ENCODE measurements at places on chromosomes 16 and 17.

GRCh38 chr17:28467456-28468025, 5.9 kb upstream of the SLC13A2 start:
- DNase-seq, result no peak

DNA sequence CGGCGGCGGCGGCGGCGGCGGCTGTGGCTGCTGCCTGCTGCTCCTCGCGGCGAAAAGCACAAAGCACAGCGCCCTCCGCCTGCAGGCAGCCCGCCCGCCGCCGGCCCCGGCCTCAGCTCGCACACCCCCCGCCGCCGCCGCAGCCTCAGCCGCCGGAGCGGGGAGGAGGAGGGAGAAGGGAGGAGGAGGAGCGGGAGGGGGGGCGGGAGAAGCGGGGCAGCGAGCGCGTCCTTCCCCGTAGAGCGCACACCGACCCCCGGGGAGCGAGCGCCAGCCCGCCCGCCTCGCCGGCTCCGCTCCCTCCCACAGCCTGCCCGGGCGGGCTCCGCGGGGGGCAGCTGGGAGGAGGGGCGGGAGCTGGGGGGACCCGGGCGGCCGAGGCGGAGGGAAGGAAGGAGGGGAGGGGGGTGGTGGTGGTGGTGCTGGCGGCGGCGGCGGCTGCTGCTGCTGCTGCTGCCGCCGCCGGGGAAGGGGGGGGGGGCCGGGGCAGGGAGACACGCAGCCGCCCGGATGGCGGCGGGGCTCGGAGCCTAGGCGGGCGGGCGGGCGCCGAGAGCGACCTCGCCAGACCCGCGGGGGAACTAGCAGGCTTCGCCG, at the start of gene UBTF:
Gene UBTF, minus strand, starts transcription at position 60 of the 597 bp plus-strand sequence. CDS start 1,446 bp downstream, outside the sequence.
- no peak for DNase-seq

DNA sequence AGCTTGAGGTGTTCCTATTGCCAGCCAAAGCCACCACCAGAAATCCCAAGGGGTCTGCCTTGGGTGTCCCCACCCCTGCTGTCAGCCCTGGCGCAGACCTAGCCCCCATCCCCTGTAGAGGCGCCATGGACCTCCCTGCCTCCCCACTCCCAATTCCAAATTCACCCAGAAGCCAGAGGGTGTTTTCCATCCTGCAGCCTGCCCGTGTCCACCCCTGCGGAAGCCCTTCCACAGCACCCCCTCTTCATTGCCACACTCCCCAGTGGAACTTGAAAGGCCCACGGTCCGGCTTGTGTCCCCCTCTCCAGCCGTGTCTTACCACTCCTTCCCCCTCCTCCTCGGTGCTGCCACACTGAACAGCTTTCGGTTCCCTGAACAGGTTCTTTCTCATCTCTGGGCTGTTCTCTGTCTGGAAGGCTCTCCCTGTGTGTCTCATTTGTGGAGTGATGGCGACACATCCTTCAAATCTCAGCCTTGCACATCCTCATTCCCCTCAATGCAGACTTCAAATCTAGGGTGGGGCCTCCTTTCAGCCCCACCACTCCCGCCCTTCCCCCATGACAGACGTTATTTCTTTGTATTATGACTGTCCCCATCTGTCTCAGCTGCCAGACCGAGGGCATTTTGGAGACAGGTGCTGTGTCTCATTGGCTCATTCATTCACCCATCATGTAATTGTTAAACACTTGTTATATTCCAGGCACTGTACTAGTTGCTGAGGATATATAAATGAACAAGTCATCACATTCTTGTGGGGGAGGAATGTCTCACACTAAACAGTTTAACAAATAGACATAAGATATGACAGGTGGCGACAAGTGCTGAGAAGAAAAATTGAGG, 36.3 kb downstream of the ADGRG5 start:
- no peak for DNase-seq

DNA sequence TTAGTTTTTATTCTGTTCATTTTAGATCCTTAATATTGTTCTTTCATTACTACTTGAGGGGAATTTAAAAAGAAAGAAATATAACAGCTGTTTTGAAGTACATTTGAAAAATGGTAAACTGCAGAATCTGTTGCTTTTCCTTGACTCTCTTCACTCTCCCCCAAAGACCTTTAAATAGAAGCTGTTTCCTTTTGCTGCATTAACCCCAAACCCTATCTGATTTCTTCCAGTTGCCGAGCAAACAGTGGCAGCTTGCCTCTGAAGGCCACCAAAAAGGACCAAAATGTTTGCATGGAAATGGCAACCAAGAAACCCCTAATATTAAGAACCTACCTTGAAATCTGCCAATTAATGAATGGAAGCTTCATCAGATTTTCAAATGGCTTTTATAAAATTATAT, 37.1 kb downstream of the PRKCA start:
- no peak for DNase-seq

DNA sequence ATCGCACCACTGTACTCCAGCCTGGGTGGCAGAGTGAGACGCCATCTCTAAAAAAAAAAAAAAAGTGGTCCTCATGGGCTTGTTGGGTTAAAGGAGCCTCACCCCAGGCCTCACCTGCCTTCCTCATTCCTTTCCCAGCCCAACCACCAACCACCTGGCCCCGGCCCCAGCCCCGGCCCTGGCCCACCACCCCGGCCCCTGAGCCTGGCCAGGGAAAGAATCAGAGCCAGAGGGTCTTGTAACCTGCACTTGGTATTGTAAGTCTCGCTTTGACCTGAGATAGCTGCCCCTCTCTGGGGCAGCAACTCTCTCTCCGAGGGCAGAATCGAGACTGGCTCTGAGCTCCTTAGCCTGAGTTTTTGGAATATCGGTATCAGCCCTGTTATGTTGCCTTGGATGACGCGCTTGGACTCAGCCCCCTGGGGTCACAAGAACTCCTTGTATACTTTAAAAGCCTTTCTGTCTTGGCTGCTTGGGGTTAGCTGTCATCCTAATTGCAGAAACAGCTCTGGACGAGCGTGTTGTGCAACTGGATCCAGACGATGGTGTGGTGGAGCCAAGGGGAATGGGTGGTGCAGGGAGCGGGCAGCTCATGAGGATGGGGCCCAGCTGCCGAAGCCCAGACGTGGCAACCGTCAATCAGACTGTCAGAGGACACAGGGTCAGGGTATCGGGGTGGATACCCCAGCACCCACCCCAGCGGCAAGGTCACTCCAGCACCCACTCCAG, 14.6 kb downstream of the SMTNL2 start:
- DNase-seq, result no peak

GRCh38 chr16:30658731-30659506, 688 bp downstream of the FBRS start:
- no peak for DNase-seq

DNA sequence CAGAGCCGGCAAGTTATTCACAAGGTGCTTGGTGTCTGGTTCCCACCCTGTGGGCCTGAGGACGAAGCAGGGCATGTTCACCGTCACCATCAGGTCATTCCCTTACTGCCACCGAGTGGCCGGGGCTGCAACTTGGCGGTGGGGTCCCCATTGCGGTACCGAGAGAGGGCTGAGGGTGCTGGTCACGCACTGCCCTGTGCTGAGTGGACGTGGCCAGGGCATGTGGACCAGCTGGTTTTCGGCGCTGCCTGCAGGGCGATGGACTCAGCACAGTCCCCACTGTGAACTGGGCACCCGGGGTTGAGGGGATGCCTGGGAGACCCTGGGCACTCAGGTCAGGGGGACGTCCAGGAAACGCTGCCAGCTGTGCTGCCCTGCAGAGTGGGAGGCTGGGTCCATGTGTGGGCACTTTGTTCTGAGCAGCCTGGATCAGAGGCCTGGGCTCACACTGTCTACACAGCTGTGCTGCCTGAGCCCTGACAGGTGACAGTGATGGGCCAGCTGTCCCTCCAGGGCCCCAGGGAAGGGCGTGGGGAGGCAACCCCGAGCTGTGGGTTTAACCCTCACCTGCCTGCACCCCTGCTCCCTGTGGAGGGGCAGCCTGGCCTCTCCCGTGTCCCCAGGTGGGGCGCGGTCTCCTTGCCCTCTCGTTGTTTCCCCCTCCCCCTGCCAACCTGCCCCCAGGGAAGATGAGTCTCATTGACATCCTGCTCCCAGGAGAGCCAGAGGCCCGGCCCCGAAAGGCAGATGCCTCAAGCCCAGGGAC, 39.3 kb upstream of the GNG13 start:
- no peak for DNase-seq

DNA sequence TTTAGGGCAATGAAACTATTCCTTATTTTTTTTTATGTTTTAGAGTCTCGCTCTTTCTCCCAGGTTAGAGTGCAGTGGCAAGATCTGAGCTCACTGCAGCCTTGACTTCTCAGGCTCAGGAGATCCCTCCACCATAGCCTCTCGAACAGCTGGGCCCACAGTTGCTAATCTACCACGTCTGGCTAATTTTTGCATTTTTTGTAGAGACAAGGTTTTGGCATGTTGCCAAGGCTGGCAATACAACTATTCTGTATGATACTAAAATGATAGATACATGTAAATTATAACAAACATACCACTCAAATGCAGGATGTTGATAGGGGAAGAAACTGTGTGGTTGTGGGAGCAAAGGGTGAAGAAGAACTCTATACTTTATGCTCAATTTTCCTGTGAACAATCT, 401.3 kb downstream of the ZFHX3 start:
- DNase-seq, result no peak

- no peak for DNase-seq
Observed at GRCh38 chr16:87363771-87364455, 19.7 kb downstream of the FBXO31 start.

DNA sequence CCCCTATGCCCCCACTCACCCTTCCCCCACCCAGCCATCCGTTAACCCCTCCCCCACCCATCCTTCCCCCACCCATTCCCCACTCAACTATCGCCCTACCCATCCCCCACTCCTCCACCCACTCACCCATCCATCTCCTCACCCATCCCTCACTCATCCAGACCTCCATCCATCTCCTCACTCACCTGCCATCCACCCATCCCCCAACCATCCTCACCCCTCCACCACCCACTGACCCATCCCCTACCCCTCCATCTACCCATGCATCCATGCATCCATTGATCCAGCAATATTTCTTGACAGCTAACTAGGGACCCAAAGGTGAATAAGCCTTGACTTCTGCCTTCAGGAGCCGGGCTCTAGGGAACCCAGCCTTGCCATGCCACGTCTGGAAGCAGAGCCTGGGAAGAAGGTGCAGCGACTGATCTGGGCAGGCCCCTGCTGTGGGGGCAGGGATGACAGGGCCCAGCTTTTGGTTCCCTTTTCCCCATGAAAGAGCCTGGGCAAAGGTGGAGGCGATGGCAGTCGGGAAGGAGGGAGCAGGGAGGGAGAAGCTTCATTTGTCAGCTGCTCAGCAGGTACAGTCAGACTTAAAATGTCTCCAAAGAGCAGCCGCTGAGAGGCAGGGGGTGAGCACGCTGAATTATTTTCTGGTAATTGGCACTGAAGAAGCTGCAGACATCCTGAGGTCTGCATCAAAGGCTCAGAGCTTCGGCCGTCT, 23.1 kb upstream of the DOC2B start:
- DNase-seq, result no peak

GRCh38 chr17:74971842-74972106, 785 bp downstream of the HID1 start:
- no peak for DNase-seq

DNA sequence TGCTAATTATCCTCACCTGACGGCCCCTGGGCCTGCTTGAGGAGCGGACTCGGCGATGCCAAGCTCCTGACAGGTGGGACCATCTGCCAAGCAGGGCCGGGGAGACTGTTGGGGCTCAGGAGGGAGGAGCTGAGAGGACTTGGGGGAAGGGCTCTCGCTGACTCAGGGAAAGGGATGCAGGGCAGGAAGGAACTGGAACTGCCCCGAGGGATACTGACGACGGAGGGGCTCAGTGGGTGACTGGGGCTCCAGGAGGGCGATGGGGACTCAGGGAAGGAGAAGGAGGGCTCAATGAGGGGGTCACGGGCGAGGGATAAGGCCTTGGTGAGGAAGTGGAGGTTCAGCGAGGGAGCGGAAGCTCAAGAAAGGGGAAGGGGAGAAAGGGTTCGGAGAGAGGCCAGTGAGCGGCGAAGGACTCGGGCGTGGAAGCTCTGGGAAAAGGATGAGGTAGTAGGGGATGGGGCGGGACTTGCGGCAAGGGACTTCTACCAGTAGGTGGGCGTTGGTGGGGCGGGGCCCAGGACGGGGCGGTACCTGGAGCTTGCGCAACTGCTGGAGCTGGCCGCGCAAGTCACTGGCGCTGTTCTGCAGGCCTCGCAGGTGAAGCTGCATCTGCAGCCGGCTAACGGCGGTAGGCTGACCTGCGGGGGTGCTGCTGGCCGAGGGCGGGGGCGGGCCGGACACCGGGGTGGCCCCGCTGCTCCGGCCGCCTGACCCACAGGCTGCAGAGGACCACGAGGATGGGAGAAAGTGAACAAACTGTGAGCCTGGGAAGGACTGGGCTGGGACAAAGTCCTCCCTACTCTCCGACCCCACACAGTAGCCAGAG, 46.5 kb downstream of the SRCIN1 start:
- peak; percentile 90 for DNase-seq

DNA sequence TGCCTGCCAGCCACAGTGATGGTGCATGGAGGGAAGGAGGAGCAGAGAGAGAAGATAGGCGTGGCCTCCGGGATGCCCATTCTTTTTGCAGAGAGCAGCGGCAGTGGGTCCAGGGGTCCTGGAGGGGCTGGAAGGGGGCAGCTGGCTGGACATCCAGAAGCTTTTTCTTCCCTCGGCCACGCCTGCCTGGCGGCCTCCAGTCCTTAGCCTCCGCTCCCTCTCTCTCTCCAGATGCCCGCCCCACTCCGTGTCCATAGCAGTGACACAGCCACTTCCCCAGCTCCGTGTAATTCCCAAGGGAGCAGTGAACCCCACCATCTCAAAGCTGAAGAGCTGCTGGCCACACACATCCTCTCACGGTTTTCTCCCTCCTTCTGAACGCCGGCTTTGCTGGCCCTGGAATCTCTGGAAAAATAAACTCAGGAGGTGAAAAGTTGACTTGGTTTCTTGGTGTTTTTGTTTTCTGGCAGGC, 26.3 kb upstream of the CDC42EP4 start:
- DNase-seq, result no peak

- no peak for DNase-seq
Observed at GRCh38 chr16:28538733-28539596, at the start of gene NUPR1. TSS of gene NUPR1 (minus strand) at chr16:28538974. CDS start at chr16:28538907, 67 bp downstream.

GRCh38 chr17:32586666-32587065, 99.9 kb downstream of the CDK5R1 start:
- no peak for DNase-seq

DNA sequence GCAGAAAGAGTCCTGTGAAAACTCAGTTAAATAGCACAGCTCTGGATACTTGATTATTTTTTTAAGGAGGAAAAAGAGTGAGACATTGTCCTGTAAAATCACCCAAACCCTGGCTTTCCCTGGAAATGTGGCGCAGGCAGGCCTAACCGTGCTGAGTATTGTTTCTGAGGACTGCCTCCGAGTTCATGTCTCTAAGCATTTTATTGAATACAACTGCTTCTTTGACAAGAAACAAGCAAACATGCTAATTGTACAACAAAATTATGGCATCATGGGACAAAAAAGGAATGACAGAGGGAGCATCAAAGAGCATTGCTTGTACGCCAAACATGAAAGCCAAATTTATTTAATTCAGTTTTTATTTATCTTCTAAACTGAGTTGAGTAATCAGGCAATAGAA, 64.5 kb upstream of the HSBP1 start:
- DNase-seq, result no peak

- DNase-seq, result no peak
Observed at GRCh38 chr17:57553526-57553925, 191.6 kb downstream of the CCDC182 start.

- DNase-seq, result no peak
Observed at GRCh38 chr17:3929764-3930163, 13.5 kb upstream of the P2RX1 start.

GRCh38 chr17:9886141-9886930, 18.7 kb downstream of the RCVRN start:
- DNase-seq, result no peak

GRCh38 chr17:7636163-7636562, 6.2 kb downstream of the SHBG start:
- no peak for DNase-seq

All from stimulated activated CD4-positive, alpha-beta T cell treated with anti-CD3 and anti-CD28 coated beads, Interleukin-15, amount 100 ng/mL, for 48 hours (primary cell).